H9 (cell line): ENCODE measurements at places on chromosomes 16 and 17. TPM values are rescaled to one million over a fixed set of nuclear protein-coding genes. Genes with fewer than 3 reads are reported as not detected.

SMIM36 gene
- total RNA-seq: not detected in 2 replicates

GRCh38 chr17:40374821-40375498 is 10.4 kb upstream of the GJD3 start:
- DNase-seq: no peak

- no peak for DNase-seq
Observed at GRCh38 chr16:67697422-67698185, 21.5 kb downstream of the GFOD2 start.

GRCh38 chr17:47808830-47809480 is 12.6 kb downstream of the OSBPL7 start:
- DNase-seq: peak; percentile 27

- peak; percentile 65 for DNase-seq
Observed at GRCh38 chr17:29566473-29567303, at the start of gene ABHD15. TSS of gene ABHD15 (minus strand) at chr17:29567037. CDS start at chr17:29566966, 71 bp downstream.

- peak; percentile 76 for DNase-seq
Observed at GRCh38 chr17:81991684-81992305, 14.4 kb downstream of the ASPSCR1 start.

KRT39 gene
- total RNA-seq: not detected in 2 replicates

DNA sequence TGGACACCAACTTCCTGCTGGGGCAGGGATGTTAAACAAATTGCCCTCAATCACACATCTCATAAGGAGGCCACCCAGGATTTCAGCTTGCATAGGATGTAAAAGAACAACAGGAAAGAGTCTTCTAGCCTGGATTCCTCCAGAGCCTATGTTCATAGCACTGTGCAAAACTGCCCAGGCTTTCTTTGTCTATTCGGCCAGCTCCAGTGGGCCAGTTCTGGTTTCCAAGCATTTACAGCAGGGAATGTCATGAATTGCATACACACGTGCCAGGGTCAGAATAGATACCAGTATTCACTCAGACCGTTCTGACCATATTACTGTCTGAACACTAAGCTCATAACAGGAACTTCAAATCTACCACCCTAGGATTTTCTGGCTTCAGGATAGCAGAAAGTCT is 273.2 kb downstream of the CDH8 start:
- DNase-seq: no peak

DNA sequence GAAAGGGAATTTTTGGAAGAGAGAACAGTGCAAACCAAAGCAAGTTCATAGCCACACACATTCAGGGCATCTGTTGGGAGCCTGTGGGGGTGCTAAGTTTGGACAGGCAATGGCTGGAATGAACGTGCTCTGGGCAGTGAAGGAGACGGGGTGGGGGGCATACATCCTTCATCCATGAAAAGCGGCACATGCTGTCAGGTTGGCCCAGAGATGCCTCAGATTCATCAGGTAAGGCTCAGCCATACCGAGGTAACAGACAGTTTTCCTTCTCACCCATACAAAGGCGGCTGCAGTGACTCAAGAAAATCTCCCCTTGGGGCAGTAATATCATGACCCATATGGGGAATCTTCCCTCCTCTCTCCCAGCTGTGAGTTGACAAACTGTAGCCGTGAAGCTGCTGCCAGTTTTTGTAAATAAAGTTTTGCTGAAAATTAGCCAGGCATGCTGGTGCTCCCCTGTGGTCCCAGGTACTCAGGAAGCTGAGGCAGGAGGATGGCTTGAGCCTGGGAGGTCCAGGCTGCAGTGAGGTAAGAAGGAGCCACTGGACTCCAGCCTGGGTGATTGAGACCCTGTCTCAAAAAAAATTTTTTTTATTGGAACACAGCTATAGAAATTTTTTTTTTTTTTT is 9.2 kb upstream of the UBALD2 start:
- no peak for DNase-seq

DNA sequence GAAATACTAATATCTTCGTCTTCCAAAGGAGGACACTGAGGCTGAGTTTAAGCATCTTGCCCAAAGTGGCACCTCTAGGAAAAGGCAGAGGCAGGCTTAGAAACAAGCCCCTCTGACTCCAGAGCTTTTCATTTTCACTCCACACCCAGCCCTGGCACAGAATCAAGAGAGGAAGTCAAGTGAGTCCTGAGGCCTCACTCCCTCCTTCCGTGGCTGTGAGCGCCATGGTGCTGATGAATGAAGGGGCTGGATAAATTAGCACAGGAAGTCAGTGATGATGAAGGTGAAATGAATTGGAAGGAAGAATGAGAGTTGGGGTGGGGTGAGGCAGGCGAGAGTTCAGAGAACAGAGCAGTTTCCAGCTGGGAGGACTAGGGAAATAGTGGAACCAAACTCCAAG is 179.3 kb downstream of the TMEM132E start:
- DNase-seq: no peak

CYGB gene
- 2.4 and 2.8 TPM in 2 replicates for total RNA-seq

GRCh38 chr17:64618848-64619247 is 43.3 kb downstream of the SMURF2 start:
- no peak for DNase-seq

DNA sequence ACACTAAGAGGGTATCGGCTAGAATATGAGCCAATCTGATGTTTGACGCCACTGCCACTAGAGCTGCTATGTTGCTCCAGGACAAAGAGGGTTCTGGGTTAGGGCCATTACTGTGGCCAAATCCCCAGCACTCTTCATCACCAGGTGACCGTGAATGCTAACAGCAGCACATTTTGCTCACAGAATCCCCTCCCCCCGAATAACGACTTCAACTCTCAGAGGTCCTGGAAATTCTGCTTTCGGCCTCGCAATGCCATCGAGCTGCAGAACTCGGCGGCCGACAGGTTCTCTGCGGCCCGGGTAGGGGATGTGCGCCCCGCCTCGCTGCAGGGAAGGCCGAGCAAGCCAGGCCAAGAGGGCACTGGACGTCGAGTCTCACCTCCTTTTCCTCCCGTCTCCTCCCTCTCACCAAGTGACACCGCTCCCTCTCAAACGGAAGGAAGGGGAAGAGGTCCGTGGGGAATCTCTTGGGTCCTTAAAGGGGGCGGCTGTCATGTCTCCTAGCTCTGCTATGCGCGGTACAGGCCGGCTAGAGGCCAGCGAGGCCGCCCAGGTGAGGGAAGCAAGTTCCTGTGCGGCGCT is 31.9 kb downstream of the CDK5R1 start:
- no peak for DNase-seq

DNA sequence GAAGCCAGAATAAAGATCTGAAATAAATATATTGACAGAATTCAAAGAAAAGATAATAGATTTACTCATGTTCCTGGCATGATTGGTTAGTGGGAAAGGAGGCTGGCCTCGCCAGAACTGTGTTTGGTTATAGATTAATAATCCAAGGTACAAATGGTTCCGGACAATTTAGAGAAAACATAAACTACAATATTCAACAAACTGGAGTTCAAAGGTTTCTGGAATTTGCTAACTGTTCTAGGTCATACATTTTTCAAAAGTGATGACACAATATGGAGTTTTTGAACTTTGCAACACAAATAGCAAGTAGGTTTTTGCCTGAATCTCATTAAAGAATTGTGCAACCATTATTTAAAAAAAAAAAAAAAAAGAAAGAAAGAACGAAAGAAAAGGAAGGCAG is 251.7 kb upstream of the SALL1 start:
- DNase-seq: no peak

GRCh38 chr17:61139219-61139618 is 260.4 kb upstream of the TBX2 start:
- DNase-seq: no peak

DNA sequence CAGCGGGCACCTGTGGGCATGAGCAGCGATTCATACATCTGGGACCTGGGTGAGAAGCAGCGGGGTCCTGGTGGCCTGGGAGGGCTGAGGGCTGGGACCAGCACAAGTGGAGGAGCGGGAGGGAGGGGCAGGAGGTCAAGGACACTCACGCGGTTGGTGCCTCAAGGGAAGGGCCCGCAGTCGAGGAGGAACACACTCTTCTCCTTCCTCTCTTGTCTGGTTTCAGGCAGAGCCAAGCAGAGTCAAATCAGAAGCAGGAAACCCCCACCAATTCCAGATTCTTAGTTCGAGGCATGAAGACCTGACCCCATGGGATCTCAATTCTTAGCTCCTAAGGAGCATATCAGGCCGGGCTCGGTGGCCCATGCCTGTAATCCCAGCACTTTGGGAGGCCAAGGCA is 15.7 kb downstream of the DNAI2 start:
- DNase-seq: no peak

GRCh38 chr16:64375391-64375980 is 746.4 kb downstream of the CDH11 start:
- DNase-seq: no peak

RGS11 gene
- 2.9 and 3.4 TPM in 2 replicates for total RNA-seq

GRCh38 chr16:20309786-20310185 is 17.5 kb downstream of the GP2 start:
- DNase-seq: no peak

- DNase-seq: no peak
Observed at GRCh38 chr17:40697297-40697696, 6.3 kb downstream of the KRT24 start.

SMIM5 gene
- total RNA-seq: 0.20 and 0.24 TPM in 2 replicates

PRAC1 gene
- total RNA-seq: not detected in 2 replicates

KRT31 gene
- not detected in 2 replicates for total RNA-seq

GRCh38 chr17:81871387-81872230 is 472 bp upstream of the ARHGDIA start:
- DNase-seq: peak; percentile 92

ITGA2B gene
- 8.3 and 10.1 TPM in 2 replicates for total RNA-seq

GRCh38 chr17:45293413-45294211 is 23.2 kb downstream of the MAP3K14 start:
- DNase-seq: peak; percentile 73

GRCh38 chr17:55420067-55420775 is 1.4 kb downstream of the MMD start:
- no peak for DNase-seq

HAS3 gene
- 98.4 and 100 TPM in 2 replicates for total RNA-seq

DNA sequence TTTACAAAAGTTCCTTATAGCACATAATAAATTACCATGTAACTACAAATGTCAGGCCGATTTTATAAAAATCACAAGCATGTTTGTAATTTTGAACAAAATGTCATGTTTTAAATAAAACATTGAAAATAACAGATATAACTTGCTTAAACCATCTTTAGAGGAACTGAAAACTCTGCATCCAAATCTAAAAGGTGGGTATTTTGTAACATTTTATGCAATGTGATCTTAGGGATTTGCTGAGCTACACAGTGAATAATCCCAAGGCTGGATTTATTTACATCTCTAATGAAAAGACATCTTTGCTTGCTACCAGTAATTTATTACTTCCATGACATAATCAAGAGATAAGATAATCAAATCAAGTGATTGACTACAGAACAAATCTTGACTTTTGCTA is 47.5 kb downstream of the N4BP1 start:
- no peak for DNase-seq

- no peak for DNase-seq
Observed at GRCh38 chr17:40034426-40035161, 19.4 kb downstream of the CSF3 start.

DNA sequence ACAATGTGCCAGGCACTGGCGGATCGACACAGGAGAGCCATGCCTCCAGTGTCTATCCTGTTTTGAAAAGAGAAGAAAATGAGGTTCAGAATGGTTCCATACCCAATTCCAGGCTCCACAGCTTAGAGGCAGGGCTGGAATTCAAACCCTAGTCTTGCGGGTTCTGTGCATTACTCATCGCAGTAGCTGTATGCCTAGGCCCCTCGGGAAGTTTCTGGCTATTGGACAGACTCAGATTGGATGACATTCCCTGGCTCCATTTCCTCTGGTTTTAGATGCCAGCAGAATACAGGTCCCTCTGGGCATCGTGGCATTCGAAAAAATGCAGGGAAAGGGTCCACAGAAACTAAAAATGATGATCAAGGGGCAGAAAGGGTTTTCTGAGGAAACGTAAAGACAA is 184.7 kb downstream of the COPRS start:
- no peak for DNase-seq

GRCh38 chr16:81376880-81377279 is 62.1 kb downstream of the GAN start:
- no peak for DNase-seq

DNA sequence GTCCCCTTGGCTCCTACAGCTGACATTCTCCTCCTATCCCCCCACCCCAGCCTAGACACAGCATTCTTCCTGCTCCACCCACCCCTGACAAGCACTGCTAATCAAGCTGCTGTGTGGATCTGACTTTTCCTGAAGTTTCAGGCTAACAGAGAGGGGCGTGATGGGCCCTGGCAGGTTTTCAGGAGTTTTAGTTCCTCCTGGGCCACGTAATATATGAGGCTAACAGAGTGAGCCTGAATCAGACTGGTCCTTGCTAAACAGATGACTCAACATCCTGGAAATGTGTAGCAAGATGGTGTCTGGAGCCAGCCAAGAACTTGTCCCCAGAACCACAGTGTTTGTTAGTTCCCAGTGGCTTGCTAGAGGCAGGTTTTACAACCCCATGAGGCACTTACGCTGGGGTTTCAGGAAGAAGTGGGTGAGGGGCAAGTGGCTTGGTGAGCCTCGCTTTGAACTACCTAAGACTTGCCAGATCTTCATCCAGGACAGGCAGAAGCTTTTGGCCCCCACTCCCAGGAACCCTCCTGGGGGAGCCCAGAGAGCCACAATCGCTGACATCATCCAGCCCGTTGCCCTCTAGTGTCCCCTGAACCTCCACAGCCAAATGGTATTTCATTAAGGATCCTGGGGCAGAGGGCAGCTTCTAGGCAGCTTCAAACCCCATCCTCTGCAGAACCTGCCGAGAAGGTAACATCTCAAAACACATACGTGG is 15.9 kb downstream of the TMEM92 start:
- DNase-seq: no peak

BCL7C gene
- 17.5 and 18.3 TPM in 2 replicates for total RNA-seq

DNA sequence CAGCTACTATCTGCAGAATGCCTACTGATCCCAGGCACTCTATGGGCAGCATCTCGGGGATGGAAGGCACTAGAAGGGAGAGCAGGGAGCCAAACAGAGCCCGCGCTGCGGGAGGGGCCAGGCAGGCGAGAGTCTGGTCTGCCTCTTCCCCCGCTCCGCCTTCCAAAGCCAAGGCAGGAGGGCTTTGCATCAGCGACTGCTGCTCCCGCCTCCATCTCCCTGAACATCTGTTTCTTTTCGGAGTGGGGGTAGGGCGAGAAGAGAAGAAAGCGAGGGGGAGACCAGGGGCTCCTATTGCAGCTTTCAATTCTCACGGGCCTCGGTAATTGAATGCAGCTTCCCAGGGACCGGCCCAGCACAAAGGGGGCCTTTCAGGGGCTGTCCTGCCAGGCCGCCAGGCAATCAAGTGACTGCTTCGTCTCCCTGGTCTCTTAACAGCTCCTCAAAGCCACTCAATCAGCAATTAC is 31.4 kb upstream of the CDC42EP4 start:
- DNase-seq: peak; percentile 94

- DNase-seq: peak; percentile 92
Observed at GRCh38 chr17:63918305-63918704, 334 bp downstream of the GH1 start.

ZNF469 gene
- total RNA-seq: 4.4 TPM in 2 replicates

GRCh38 chr17:8441690-8442089 is 6.0 kb downstream of the NDEL1 start:
- no peak for DNase-seq

GRCh38 chr17:80878876-80879722 is 112.5 kb upstream of the CHMP6 start:
- no peak for DNase-seq

ENPP7 gene
- total RNA-seq: not detected in 2 replicates
